ENCODE measurements at places on chromosomes 2 and 18. TPM values are rescaled to one million over a fixed set of nuclear protein-coding genes. Genes with fewer than 3 reads are reported as not detected.

The EVA1A gene
- total RNA-seq: 41.9 TPM

The SCRN3 gene
- total RNA-seq: 20.0 TPM

- H3K4me1 ChIP-seq: no peaks in the 10 kb centered on the region
- no peak for DNase-seq
- H3K36me3 ChIP-seq: no peaks in the 10 kb centered on the region
- H3K27me3 ChIP-seq: no peaks in the 10 kb centered on the region
- H3K27ac ChIP-seq: no peak overlapping the region
Measured at GRCh38 chr2:124426625-124427024, 401.5 kb downstream of the CNTNAP5 start.

GRCh38 chr2:216316743-216317142 is 55.5 kb downstream of the MARCHF4 start:
- H3K27me3 ChIP-seq: peaks cover 4% of the 10 kb centered on the region
- no peak overlapping the region for H3K4me3 ChIP-seq
- DNase-seq: no peak
- no peak overlapping the region for H3K27ac ChIP-seq
- H3K36me3 ChIP-seq: no peaks in the 10 kb centered on the region

- H3K4me1 ChIP-seq: peaks cover 5% of the 10 kb centered on the region
- H3K27me3 ChIP-seq: no peaks in the 10 kb centered on the region
- DNase-seq: peak; percentile 63
- H3K36me3 ChIP-seq: peaks cover 16% of the 10 kb centered on the region
Measured at GRCh38 chr2:113202305-113203216, 28.8 kb downstream of the PSD4 start.

All from upper lobe of right lung (tissue), 1 donor.